Stimulated activated CD8-positive, alpha-beta memory T cell treated with anti-CD3 and anti-CD28 coated beads, Interleukin-7, amount 100 ng/mL, for 24 hours (primary cell): ENCODE measurements at places on chromosomes 6 and 20.

GRCh38 chr6:41372832-41373626 is 37.6 kb downstream of the NCR2 start:
- no peak for DNase-seq

GRCh38 chr6:34059136-34059731 is 86.7 kb downstream of the GRM4 start:
- no peak for DNase-seq

- no peak for DNase-seq
Measured at GRCh38 chr6:49806145-49806544, 19.1 kb upstream of the PGK2 start.

DNA sequence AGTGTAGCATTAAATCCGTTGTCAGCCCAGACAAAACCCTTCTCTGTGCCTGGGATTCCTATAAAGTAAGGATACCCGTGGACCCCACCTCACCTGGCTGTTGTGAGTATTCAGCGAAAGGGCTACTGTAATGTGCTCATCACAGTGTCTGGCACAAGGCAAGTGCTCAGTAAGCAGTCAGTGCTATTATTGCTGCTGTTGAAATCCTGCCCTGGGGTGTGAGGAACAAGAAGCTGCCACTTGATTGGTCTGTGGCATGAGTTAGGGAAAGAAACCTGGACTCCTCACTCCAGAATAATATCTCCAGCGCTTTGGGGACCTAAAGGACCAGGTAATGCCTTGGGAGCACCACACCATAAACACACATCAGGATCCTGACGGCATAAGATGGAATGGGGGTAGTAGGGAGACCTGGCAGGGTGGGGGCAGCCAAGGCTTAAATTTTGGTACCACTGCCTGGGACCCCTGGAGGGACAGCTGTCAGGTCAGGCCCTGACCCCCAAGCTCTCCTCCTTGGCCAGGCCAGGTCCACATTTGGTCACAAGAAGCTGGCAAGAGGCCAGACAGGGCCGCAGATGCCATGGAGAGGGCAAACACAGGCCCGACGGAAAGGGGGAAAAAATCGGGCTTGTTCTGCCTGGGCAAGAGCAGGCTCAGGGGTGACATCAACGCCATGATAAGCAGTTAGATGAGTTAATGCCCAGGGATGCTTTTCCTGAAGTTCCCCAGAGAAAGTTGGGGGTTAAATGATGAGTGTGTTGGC is 66.5 kb downstream of the MRPL14 start:
- no peak for DNase-seq

DNA sequence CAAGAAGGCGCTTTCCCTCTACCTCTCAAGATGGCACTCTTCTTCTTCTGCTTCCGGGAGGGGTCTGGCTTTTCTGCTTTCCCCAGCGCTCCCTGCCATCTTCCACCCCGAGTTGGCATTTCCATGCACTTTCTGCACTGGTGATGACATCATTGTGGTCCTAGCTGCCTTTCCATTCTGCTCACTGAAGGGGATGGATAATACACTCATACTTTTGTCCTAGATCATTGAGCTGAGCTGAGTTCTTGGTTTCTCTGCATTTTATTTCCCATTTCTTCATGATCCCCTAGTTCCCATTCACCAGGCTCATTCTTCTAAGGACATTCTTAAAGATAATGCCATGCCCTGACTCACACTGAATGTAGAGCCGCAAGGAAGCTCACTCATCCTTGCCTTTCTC is 96.7 kb downstream of the EDN1 start:
- no peak for DNase-seq

DNA sequence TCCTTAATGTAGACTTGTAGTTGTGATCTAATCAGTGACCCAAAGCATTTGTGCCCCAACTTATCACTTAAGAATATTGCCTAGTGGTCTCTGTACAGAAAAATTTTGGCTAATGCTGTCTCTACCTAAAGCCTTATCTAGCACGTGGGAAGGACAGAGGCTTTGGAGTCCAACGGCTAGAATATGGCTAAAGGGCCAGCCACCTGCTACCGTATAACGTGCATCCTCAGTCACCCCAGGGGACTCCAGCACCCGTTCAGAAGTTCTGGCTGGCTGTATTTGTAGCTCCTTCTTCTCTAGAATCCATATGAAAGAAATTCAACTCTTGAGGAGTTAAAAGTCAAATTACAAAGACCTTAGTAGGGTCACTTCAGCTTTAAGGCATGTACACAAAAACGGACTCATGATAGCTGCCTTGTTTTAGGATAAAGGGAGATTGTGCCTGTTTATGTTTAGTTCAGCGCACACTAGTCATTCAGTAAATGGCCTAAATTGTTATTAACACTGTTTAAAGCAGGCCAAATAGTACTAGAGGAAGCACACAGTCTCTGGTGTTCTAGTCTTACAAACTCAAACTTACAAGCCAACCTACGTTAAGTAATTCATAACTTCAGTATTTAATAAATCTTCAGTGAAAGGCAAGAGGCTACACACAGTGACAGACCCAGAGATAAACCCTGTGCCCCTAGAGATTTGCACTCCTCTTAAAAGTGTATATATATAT is 407.5 kb upstream of the PLCB4 start:
- DNase-seq: no peak

GRCh38 chr20:62338294-62338620 is 28.9 kb downstream of the LAMA5 start:
- DNase-seq: no peak
